ENCODE measurements at places on chromosomes 6 and 20.

DNA sequence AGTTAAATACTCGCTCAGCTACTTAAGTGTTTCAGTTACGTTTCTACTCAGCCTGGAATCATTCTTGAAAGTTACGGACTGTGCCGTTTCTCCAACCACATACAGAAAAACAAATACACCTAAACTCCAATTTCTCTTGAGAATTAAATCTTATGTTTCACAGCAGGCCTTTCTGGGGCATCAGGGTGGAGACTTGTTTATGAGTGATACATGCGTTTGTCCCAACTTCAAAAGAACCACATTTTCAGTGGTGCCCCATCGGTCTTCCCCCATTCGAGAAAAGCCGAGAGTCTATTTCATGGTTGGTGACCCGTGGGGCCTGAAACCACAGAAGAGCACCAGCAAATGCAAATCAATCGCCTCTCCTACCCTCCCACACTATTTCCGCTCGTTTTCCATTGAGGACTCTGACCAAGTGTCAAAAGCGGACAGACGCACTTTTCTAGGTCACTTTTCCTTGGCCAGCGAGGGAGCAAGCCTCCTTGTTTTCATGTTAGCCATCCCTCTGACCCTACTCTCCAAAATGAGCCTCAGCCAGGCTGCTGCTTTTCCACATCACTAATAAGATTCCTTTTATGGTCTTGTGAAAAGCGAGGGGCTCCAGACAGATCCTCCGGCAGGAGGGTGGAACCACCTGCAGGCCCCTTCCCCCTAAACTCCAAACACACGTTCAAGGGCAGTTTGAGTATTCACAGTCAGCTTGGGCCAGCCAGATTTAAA lies 3.1 kb downstream of the JAG1 start:
- DNase-seq: no peak

- DNase-seq: no peak
These were observed 177.7 kb downstream of the TSHZ2 start for GRCh38 chr20:53149890-53150205.

- no peak for DNase-seq
These were observed 520.0 kb upstream of the IRAK1BP1 start for GRCh38 chr6:78347191-78347916.

DNA sequence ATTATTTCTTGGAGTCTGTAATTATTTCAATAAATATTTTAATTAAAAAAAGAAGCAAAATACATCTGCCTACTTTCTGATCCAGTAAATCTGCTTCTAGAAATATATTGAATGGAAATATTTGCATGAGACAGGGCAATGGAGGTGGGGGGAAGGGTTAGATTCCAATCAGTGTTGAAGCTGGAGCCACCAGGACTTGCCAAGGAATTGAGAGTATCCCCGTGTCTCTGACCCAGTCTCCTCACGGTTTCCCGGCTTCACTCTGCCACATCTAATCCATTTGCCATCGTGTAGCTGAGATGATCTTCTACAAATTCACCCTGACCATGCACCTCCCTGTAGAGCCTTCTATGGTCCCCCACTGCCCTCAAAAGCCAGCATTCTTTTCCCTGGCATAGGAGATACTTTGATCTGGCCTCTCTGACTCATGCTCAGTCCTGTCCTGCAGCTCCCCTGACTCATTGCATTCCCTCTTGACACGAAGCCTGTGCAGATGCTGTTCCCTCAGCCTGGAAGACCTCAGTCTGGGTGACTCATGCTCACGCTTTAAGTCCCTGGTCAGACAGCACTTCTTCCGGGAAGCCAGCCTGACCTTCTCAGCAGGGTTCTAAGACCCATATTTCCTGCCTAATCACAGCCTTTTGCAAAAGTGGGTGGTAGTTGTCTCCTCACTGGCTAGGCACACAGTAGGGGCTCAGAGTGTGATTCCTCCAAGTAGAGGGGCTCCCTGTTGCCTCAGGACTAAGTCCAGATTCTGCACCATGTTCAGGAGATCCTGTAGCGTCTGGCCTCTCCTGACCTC lies 23.0 kb upstream of the FKBP1A start:
- DNase-seq: no peak

GRCh38 chr20:507006-507758 lies 36.4 kb downstream of the CSNK2A1 start:
- no peak for DNase-seq

- DNase-seq: no peak
These were observed 17.8 kb upstream of the AAR2 start for GRCh38 chr20:36218380-36219064.

DNA sequence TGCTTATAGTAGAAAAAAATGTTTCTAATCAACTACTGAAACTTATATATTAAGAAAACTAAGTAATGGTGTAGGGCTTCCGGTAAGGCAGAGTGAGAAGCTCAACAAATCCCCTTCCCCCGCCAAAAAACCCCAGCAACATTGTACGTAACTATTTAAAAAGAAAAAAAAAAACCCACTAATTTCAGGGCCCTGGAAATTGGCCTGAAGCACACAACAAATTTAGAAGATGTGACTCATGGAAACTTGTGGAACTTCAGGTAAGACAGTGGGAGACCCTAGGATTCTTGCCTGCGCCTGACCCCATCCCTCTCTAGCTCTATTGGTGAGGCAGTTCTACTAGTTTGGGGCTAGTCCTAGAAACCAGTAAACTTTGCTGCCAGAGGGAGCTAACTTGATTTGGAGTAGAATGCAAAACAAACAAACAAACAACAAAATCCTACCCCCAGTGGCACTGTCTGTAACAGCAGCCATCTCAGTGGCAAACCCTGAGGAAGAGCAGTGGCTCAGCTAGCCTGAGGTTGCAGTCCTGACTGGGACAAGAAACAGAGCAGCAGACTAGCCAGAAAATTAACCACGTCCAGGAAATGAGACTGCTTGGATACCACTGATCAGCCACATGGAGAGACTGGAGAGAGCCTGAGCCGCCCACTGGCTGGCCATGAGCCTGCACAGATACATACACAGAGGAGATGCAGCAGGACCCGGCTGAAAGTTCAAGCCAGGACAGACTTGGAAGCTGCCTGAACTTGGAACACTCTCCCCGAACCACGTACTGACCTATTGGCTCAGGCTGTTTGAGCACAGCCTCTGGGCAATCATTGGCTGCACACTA lies 135.1 kb downstream of the TBXT start:
- DNase-seq: no peak

DNA sequence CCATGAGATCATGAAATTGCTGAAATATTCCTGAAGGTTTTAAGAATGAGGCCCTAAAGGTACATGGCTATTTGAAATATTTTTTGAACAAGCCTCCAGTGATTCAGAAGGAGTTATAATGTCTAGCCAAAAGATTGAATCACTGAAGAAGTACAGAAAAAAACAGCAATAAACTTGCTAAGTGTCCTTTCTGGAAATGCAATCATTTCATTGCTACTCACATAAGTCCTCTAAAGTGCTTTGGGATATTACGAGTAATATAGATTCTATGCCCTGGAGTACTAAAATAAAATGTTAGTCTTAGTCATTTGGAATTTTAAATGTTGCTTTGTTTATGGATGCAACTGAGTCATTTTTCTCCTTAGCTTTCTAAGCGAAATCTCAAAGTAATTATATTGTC lies 32.7 kb downstream of the CENPW start:
- no peak for DNase-seq

DNA sequence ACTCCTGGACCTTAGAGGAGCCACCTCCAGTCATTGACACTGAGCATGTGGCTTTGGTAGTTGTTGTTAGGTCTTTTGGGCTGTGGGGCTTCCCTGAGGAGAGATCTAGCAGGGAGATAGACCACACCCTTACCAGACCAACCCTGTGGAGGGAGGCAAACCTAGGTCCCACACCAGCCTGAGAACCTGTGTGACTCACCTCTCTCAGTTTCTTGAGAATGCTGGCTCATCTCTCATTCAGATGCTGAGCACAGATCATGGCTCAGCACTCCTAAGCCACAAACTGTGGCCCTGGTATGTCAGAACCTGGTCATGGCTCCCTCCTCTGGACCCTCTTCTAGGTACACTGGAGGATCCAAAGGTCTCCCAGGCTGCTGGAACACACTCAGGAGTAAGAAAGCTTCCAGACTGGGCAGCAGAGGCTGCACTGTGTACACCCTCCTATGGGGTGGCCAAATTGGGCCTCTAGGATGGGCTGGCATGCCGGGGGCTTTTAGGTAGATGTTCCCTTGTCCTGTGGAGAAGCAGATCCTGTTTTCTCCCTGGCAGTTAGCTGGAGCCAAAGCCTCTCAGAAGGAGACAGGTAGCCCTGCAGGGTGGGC lies 1294.5 kb downstream of the KHDRBS2 start:
- no peak for DNase-seq

DNA sequence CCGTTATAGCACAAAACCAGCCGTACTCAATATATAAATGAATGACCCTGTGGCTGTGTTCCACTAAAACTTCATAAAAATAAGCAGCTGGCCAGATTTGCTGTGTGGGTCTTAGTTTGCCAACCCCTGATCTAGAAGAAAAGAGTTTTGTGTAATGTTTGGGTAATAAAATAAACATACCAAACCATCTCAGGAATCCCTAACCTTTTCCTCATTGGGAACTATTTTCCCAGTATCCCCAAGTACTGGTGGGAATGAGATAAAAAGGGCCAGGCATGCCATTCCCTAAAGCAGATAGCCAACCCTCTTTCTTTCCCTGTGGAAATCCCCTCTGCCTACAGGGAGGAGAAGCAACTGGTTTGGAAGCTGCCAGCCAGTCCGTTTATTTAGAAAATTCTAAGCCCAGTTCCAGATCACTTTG lies 169.1 kb upstream of the AKAP12 start:
- no peak for DNase-seq

GRCh38 chr6:41840326-41840725 lies 52.8 kb downstream of the TOMM6 start:
- no peak for DNase-seq

- DNase-seq: no peak
These were observed 5.8 kb downstream of the UBE2C start for GRCh38 chr20:45818239-45818638.

DNA sequence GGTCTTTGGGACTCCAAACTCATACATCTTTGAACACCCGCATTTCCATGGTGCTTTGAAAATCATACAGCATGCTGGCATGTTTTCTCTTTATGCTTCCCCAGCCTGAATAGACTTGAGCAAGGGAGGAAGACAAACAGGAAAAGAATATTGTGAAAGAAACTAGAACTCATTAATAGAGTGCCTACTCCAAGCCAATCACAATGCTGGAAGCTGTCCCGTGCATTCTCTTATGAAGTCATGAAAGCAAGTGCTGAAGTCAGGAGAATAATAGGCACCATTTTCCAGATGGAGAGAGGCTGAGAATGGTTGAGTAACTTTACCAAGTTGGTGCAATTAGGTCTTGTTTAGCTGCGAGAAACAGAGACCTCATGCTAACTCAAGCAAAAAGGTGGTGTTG lies 102.5 kb upstream of the PTPRT start:
- no peak for DNase-seq

- DNase-seq: no peak
These were observed 1.1 kb downstream of the DDAH2 start for GRCh38 chr6:31727717-31728671.

- no peak for DNase-seq
These were observed 10.8 kb downstream of the KIAA1755 start for GRCh38 chr20:38249536-38250310.

GRCh38 chr6:2899596-2899995 lies 3.5 kb downstream of the SERPINB9 start:
- DNase-seq: no peak

DNA sequence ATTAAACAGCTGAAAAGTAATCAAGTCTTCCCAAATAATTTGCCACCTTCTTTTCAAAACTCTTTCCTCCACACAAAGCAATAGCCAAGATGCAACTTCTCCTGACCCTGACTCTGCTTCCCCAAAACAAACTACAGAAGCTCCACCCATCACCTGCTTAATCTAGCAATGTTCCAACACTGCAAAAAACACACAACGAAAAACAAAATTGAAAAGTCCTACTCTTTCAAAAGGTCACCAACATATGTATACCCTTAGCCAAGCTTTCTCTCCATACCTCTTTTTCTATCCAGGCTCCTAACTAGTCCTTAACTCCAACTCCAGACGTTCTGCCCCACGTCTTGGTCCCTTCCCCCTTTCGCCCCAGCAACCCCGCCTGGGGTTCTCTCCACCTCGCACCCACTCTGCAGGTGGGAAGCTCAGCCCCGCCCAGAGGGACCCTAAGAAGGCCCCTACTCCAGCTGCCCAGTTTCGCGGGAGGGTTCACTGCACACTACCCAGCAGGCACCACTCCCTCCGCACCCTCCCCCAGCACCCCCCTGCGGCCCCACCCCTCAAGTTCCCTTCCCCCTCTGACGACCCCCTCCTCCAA lies 717 bp downstream of the CSNK2A1 start:
- DNase-seq: no peak

- DNase-seq: no peak
These were observed 51.9 kb downstream of the BTBD9 start for GRCh38 chr6:38587766-38588362.

DNA sequence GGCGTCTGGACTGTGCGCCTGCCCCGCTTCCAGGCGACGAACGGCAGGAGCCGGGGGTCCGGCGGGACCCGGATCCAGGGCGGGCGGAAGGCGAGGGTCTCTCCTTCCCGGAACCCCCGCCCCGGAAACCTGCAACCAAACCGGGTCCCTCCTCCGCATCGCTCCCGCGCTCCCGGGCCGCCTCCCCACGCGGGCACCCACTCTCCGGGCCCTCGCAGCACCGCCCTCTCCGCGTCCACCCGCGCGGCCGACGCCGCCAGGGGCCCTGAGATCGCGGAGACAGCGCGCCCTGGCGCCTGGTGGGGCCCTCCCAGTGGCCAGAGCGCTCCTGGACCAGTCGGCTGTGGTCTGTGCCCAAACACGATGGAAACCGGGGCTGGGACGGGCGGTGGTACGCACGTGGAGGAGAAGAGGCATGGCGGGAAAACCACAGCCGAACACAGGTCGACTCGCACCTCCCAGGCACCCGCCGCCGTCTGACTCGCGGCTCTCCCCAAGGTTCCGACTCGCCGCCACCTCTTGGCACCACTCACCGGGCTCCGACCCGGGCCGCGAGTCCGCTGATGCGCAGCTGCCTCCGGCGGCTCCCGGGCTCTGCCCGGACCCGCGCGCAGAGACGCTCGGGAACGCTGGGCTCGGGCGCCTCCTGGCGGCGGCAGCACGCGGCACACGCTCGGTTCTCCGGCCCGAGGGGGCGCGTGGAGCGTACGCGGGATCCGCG lies 7.9 kb downstream of the NKX2-2 start:
- no peak for DNase-seq

- no peak for DNase-seq
These were observed 216.3 kb downstream of the TAF4 start for GRCh38 chr20:61849376-61849775.

GRCh38 chr6:85795945-85796344 lies 153.3 kb upstream of the SYNCRIP start:
- DNase-seq: no peak

DNA sequence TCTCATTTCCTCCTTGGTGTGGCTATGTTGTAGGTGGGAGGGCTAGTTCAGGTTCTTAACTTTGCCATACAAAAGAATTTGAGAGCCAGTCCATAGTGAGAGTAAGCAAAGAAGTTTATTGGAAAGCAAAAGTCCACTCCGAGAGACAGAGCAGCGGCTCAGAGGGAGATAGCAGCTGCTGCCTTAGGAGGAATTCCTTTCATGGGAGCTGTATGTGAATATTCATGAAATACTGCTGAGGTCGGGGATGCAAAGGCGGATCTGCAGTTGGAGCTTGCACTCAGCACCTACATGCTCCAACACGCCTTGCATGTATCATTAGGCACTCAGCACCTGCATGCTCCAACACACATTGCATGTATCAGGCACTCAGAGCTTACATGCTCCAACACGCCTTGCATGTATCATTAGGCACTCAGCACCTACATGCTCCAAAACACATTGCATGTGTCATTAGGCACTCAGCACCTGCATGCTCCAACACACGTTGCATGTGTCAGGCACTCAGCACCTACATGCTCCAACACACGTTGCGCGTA lies 54.9 kb downstream of the CDH4 start:
- DNase-seq: no peak
